ENCODE measurements at places on chromosomes 5 and 9.
A peak's percentile ranks its signal among the peaks of the same experiment; 100 is the strongest.

DNA sequence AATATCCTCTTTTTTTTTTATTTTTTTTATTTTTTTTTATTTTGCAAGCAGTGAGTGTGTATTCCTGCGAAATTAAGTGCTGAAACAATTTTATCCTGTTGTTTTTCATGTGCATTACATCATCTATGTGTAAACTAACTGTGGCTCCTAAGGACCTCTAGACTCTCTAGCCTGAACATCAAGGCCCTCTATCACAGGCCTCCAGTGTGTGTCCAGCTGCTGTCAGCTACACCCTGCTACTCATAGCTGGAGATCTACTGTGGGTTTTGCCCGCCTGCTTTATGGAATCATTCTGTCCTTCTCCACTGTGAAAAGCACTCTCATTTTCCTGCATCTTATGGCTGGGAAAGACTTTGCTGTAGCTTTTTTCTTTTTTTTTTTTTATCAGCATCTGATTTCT, 157.8 kb downstream of the KCTD16 start:
- DNase-seq = no peak

- DNase-seq = no peak
These were observed 563.2 kb upstream of the ADAMTS16 start for GRCh38 chr5:4576908-4577307.

- DNase-seq = no peak
These were observed 327.3 kb downstream of the CDH18 start for GRCh38 chr5:19660679-19661078.

- no peak for DNase-seq
These were observed 197.6 kb upstream of the RASA1 start for GRCh38 chr5:87069974-87070608.

- DNase-seq = no peak
These were observed 36.0 kb downstream of the ADAM19 start for GRCh38 chr5:157539503-157540022.

DNA sequence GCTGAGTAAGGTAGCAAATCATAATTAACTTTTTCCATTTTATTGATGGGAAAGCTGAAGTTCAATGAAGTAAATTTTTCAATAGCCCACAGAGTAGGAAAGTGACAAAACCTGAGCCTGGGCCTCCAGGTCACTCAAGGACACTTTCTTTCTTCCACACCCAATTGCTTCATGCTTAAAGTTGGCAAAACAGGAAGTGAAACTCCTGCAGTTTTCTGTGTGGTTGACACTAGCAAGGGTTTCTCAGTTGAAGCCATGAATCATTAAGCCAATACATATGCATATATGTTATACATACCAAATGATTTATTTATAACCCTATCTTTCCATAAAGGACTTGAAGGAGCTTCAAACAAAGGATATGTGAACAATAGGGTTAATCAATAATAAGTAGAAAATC, 13.9 kb downstream of the TLR4 start:
- DNase-seq = no peak

GRCh38 chr9:16386007-16386826, 484.3 kb downstream of the BNC2 start:
- DNase-seq = no peak

DNA sequence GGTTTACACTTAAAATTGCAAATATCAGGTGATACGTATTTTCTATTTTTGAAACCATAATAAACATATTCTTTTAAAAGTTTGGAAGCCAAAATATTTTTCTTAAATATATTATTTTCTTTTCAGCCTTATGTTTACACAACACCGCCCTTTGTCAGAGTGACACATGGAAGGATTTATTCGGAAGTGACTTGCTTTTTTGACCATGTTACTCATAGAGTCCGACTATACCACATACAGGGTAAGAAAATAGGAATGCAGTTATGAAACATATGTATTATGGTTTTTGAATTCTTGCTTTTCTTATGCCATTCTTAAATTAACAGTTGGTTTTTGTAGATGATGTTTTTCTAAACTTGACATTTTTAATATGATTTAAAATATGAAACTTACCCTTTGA, 133.9 kb downstream of the MAN2A1 start:
- DNase-seq = no peak

DNA sequence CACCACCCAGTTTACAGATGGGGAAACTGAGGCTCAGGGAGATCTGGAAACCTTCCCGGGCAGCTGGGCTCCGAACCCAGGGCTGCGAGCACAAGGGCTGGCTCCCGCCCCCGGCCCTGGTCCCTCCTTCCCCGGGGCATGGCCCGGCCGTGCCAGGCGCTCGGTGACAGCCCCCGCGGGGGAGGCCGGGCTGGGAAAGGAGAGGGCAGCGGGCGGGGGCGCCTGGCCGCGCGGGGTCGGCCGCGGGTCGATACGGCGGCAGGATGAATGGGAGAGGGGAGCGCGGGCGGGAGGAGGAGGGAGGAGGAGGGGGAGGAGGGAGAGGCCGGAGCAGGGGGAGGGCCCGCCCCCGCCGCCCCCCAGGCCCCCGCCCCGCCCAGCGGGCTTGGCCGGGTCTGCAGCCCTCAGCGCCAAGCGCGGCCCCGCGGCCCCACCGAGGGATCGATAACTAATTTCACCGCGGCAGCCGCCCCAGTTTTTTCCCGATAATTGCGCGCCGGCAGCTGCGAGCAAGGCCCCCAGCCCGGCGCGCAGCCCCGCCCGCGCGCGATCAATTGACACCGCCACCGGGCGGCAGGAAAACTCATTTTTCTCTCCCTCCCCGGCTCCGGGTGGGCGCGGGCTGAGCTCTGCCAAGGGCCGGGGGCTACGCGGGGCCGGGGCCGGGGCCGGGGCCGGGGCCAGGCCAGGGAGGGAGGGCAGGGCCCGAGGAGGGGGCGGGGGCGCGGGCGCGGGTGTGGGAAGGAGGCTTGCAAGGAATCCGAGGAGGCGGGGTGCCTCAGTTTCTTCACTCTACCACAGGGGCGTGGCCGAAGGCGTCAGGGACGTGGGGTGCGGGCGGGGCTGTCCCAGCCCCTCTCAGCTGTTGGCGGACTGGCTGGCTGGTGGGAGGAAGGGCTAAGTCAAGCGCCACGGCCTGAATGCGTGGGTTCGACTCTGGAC, 52.1 kb downstream of the C9orf50 start:
- peak; percentile 80 for DNase-seq

DNA sequence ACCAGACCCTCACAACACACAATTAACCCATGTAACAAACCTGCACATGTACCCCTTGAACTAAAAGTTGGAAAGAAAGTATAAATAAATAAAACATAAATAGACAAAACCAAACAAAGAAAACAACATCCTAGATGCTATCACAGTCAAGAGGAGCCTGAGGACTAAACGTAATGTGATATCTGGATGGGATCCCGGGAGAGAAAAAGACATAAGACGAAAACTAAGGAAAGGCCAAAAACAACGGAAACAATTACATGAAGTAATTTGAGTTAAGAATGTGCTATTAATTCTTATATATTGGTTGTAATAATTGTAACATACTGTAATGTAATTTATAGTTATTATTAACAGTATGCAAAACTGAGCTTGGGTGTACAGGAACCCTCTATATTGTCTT, 793.9 kb downstream of the SEMA5A start:
- no peak for DNase-seq

GRCh38 chr5:96654209-96654608, 8.0 kb upstream of the CAST start:
- no peak for DNase-seq

DNA sequence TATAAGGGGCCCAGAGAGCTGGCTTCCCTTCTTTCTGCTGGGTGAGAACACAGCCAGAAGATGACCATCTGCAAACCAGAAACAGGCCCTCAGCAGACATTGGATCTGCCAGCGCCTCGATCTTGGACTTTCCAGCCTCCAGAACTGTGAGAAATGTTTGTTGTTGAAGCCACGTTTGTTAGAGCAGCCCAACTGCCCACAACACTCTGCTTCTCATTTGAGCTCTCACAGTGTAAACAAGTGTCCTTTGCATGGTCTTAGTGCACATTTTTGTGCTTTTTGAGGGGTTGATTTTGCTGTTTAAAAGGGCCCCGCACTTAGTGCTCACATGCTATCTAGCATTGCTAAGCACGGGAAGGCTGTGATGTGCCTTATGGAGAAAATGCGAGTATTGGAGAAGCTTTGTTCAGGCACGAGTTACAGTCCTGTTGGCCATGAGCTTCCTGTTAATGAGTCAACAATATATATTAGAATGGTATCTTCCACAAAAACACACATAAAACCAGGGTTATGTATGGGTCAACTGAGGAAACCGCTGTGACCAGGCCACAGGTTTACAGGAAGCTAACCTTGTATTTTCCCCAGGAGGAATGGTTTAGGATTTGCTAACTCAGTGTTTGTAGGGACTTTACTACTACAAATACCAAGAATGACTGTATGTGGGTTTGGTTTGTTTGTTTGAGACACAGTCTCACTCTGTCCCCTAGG, 11.9 kb downstream of the CMBL start:
- DNase-seq = no peak

GRCh38 chr5:152403046-152403445, 2.0 kb downstream of the NMUR2 start:
- DNase-seq = no peak

- no peak for DNase-seq
These were observed 60.1 kb upstream of the NMUR2 start for GRCh38 chr5:152465140-152465539.

- no peak for DNase-seq
These were observed 25.2 kb downstream of the LNPEP start for GRCh38 chr5:96961053-96961452.

GRCh38 chr5:117242028-117242427, 667.4 kb upstream of the SEMA6A start:
- no peak for DNase-seq

GRCh38 chr9:13580760-13581159, 301.3 kb upstream of the MPDZ start:
- no peak for DNase-seq

- no peak for DNase-seq
These were observed 38.3 kb downstream of the PTGES start for GRCh38 chr9:129714511-129715061.

- DNase-seq = no peak
These were observed 631 bp upstream of the RCL1 start for GRCh38 chr9:4792054-4792571.

DNA sequence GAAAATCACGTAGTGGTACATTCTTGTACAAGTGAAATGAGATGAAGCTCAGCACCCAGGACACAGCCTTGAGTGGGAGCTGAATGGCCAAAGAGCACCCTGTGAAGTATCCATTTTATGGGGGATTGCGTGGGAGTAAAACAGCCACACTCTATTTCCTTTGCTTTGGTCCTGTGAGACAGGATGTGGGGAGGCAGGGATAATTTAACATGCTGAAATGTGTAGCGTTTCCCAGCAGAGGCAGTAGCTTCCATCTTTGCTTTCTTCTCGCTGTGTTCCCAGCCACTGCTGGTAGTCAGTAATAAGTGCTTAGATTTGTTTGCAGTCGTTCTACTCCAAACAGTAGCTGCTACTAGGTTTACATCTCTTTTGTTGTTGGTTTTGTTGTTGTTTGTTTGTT, 4.4 kb downstream of the IL31RA start:
- DNase-seq = no peak

- DNase-seq = no peak
These were observed 221.7 kb downstream of the KIAA0825 start for GRCh38 chr5:94396687-94397086.

GRCh38 chr5:161138751-161139455, 286.9 kb upstream of the ATP10B start:
- DNase-seq = no peak

- no peak for DNase-seq
These were observed 135.9 kb upstream of the FBN2 start for GRCh38 chr5:128673970-128674369.

DNA sequence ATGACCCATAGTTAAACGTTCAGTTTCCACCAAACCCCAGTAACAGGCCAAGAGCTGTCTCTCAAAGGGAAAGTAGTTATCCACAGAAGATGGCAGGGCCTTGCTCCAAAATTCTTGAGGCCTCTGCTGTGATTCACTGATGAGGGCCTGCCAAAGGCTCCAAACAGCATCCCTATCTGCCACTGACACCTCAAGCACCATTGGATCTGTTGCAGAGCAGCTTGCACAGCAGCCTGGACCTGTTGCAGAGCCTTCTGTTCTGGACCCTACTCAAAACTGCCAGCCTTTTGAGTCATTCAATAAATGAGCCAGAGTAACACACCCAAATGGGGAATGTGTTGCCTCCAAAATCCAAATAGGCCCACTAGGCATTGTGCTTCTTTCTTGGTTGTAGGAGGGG, 741.5 kb upstream of the RGMB start:
- no peak for DNase-seq

GRCh38 chr9:37034305-37034937, 353 bp upstream of the PAX5 start:
- no peak for DNase-seq

- DNase-seq = no peak
These were observed 1.5 kb upstream of the MRPS30 start for GRCh38 chr5:44807269-44807668.

GRCh38 chr9:136279471-136279870, 24.4 kb downstream of the CCDC187 start:
- no peak for DNase-seq

GRCh38 chr5:112183103-112183711, 235.9 kb downstream of the EPB41L4A start:
- no peak for DNase-seq

DNA sequence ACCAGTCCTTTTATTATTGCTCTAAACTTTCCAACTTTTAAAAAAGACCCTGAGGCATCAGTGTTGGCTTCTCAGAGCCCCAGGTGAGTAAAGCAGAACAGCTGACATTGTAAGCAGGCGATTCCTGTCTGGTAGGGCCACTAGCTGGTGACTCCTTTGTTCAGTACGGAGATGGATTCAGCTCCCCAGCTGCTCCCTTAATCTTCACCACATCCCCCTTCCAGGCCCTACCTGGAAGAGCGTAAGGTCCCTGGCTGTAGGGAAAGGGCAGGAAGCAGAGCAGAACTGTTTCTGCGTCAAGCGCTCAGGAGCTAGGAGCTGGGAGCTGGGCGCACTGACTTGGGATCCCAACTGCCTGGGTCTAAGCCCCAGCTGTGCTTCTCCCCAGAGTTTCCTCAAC, 203.7 kb upstream of the TAS2R1 start:
- no peak for DNase-seq

- no peak for DNase-seq
These were observed 5.9 kb upstream of the RAD23B start for GRCh38 chr9:107276966-107277710.

DNA sequence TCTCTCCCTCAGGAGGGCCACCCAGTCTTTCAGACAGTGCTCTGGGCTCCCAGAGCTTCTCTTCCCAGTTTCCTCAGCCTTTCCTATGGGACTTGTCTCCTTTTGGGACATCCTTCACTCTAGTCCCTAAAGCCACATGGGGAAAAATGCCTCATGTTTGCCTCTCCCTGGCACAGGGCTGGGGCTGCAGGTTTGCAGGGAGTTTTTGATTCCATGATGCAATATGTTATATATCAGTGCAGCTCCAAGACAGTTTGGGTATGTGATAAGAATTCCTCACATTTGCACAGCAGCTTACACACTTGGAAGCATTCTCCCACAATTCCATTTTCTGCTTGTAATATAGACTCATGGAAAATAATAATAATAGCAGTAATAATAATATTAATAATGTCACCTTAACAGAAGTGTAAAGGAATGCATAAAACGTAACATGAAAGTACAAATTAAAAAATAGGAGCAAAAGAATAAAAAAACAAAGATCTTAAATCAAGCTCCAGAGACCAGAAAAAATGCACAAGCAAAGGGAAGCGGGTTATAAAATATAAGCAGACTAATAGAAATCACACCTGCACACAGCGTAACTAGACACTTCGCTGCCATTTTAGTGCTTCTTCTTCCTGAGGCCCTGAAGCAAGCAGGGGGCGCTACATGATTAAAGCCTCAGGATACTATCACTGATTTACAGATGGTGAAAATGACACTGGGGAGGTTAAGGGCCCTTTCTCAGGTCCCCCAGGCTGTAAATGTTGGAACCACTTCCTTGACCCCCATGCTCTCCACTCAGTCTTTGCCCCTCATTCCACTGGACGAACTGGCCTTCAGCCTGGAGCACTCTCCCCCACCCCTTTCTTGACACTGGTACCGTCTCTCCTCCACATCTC, 70.0 kb upstream of the IL17B start:
- no peak for DNase-seq
